ENCODE measurements at places on chromosomes 2 and 18.

DNA sequence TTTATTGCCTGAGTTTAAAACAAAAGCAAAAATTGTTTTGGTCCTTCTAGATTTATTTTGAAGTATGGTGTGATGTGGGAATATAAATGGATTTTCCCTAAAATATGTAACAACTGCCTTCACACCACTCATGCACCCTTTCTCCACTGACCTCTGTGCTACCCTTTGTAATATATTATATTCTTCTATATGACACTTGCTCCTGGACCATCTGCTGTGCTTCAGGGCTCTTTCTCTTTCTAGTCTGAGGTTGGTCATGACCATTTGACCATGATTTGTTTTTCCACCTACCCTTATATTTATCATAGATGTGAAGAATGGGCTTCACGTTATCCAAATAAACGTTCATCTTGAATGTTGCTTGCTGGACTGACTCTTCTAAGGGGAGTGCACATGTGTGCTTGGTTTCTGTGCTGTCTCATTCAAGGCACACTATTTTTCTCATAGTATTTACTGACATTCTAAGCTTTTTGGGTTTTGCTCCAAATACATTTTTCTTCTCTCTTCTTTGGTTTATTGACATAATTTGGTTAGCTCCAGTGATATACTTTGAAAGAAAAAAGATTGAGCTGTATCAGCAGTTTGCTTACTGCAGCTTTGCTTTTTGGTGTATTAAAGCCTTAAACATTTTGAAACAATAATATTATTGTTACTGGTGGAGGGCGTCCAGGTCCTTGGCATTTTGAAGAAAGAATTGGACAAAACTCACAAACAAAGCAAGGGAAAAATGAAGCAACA is 61.8 kb downstream of the VWA3B start:
- DNase-seq, result no peak

DNA sequence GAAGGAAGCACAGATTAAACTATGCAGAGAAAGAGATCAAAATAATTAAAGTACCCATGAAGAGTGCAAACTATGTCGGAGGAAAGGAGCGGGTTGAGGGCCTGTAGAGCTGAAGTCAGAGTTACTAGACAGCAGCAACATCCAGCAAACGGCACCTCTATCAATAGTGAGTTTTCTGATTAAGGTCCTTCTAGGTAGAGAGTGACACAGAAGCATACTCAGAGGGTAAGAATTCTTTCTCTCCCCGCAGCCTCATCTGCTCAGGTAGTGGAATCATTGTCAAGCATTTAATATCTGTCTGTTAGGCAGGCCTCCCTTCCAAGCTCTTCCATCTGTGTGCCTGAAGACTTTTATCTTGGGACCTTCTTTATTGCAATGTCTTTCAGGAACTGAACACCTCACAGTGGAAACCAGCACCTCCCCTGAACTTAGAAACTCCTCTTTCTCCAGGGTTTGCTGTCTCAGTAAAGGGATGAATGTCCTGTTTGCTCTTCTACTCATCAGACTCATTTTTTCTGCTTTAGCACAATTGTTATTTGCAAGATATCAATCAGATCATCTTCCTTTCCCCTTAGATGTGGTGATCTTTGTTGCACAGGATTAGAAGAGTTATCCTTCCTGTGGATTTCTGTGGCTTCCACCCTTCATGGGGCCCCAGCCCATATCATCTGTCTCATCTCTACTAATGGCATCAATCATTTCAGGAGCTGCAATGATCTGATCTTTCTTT is 28.8 kb downstream of the SP140 start:
- DNase-seq, result no peak

- no peak for DNase-seq
Measured at GRCh38 chr18:54991981-54992380, 32.7 kb upstream of the CCDC68 start.

DNA sequence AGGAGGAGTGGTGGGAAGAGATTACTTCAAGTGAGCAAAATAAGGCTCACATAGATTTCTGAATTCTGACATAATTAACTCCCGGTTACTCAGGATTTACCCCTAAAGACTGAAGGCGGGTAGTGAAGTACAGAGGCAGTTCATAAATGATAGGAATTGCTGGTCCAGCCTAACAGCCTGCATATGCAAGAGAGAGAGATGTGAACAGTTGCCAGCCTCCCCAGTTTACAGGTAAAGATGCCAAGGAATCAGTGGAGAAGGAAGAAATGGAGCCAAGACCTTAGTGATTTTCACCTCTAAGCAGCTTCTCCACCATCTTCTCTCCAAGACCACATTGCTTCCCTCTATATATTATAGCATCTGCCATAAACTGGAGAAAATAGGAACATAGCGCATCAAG is 91.8 kb upstream of the THUMPD2 start:
- no peak for DNase-seq

- no peak for DNase-seq
Measured at GRCh38 chr2:196233805-196234475, 62.6 kb upstream of the STK17B start.

GRCh38 chr2:137659616-137660015 is 304.7 kb upstream of the HNMT start:
- peak; percentile 8 for DNase-seq

- no peak for DNase-seq
Measured at GRCh38 chr2:127314193-127314988, 20.4 kb upstream of the ERCC3 start.

GRCh38 chr2:179243046-179243445 is 21.6 kb downstream of the SESTD1 start:
- DNase-seq, result no peak

DNA sequence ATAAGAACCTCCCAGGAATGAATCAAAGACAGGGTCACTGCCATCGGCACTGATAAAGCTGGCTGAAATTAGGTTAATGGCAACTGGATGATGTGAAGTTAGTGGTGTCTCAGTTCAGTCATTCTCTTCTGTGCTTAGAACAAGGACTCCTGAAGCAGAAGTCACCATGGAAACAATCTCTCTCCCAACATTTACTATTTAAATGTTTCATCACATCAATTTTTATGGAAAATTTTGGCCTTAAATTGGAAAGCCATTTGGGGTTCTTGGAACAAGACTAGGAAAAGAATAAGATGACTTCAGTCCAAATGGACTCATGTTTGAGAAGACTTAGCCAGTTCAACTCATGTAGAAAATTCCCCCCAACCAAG is 15.5 kb upstream of the ARL5A start:
- DNase-seq, result no peak

GRCh38 chr2:2056531-2056930 is 274.5 kb downstream of the MYT1L start:
- no peak for DNase-seq

DNA sequence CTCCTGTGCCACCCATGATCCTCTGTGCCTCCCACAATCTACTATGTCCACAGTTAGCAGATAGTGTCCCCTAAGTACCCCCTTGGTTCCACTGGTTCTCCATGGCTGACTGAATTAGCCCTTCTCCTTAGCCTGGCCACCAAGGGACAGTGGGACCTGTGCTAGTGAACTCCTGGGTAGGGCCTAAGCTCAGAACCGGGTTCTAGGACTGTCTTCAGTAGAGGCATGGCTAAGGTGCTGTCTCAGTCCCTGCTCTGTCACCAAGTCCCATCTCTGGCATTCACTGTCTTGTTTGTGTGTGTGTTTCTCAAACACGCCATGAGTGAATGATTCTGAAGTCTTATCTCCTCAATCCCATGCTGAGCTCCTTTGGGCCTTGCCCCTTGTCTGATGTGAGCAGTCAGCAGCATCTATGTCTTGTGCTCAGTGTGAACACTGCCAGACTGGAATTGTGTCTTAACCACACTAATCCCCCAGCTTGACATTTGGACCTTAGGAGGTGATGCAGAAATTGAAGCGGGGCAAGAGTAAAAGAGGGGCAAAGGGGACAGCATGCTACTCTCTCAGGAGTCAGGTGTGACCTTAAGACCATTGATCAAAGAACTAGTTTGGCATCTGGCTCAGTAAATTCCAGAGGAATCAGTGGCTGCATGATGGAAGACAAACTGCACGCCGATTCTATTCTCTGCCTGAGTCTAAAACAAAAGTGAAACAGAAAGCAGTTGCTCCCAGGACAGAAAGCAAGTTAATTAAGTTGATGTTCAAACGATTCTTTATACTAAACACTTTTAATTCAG is 190.5 kb downstream of the ALPK2 start:
- no peak for DNase-seq

DNA sequence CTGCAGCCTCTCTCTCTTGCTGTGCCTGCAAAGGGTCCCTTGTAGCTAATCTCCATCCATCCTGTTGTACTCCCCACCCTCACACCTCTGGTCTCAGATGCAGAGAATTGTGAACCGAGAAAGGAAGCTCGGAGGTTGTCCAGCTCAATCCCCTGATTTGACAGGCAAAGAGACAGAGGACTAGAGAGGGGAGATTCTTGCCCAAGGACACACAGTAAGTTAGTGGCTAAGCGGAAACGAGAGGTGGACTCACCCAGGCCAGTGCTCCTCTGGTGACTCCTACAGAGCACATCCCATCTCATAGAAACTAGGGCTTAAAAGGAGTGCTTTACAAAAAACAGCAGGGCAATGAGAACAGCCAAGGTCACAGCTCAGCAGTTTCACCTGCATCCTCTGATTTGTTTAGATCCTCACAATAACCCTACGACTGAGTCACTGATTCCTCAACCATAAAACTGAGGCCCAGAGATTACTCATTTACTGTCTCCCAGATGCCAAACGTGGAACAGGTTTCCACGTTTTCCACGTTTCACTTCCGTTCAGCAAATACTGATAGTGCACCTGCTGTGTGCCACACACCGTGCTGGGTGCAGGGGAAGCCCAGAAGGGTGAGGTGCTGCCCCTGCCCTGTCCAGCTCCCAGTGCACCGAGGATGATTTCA is 22.1 kb downstream of the EHD3 start:
- DNase-seq, result no peak

DNA sequence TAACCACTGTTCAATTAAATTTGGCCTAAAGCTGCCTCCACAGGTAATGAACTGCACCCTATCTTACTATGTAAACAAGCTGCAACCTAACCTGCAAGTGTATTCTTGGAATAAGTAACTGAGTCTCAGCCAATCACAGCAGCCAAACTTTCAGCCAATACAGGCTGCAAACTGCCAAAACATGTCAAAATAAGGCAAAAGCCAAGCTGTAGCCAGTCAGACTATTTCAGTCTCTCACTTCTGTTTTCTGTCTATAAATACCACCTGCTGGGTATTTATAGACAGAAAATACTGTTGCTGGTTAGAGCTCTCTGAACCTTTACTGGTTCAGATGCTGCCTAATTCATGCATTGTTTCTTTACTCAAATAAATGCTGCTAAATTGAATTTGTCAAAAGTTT is 14.3 kb downstream of the C2orf76 start:
- no peak for DNase-seq

DNA sequence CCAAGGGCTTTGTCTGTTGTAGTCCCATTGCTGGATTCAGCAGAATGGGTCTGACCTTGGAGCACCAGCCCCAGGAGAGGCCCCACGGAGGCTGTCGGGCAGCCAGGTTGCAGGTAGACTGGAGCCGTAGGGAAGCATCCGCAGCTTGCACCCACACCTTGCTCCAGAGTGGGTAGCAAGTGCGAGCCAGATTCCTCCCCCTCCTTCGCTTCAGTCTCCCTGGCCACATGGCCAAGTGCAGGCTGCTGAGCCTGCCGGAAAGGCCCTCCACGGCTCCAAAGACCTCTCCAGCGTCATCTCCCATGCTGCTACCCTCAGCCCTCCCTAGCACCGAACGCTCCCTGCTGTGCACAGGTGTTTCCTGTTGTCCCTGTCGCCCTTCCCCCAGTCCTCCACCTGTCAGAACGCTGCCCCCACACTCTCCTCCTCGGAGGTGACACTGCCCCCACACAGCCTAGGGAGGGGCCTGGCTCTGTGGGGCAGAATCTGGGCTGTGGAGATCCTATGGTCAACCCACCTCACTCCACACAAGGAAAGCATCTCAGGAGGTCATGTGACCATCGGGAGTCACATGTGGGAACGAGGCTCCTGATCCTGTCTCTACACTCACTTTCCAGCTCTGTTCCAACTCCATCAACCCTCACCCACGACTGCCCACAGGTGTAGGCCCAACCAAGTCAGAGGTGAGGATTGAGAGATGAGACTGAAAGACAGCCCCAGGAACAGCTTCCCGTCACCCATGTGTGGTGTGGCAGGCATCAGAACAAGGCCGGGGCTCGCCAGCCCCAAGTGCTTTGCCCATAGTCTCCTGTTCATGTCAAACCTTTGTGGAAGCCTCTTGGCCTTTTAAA is 8.3 kb downstream of the KCNF1 start:
- no peak for DNase-seq

- DNase-seq, result peak; percentile 56
Measured at GRCh38 chr2:85585781-85586105, 1.5 kb downstream of the VAMP5 start.

- DNase-seq, result no peak
Measured at GRCh38 chr2:44635725-44636124, 274.0 kb downstream of the CAMKMT start.

DNA sequence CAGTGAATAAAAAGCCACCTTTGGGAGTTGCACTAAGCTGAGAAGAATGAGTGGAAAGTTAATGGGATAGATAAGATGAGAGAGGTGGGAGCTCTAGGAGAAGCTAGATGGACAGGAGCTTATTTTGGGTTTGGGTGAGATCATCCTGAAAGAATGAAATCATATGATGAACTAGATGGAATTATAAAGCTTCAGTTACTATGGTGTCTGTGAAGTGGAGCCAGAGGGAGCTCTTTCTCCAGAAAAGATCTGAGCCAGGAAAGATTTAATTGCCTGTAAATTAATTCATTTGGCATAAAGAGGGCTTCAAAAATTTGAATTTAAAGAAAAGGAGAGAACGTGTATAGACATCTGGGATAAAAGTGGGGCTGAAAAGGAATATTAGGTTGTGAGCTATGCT is 10.3 kb downstream of the DNAH6 start:
- DNase-seq, result peak; percentile 3

- no peak for DNase-seq
Measured at GRCh38 chr2:118231759-118232158, 143.5 kb downstream of the INSIG2 start.

DNA sequence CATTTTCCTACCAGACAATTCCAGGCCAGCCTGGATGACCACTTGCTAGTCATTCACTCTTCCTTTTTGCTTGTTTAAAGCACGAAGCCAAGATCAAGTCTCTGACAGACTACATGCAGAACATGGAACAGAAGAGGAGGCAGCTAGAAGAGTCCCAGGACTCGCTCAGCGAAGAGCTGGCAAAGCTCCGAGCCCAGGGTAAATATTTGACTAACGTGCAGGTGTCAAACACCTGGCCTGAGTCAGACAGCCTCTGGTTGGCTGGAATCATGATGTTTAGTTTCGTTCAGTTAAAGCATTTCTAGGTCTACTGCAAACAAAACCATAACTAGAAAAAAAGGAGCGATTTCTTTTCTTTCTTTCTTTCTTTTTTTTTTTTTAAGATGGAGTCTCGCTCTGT is 44.2 kb upstream of the LYPD6B start:
- no peak for DNase-seq
